Melanocyte of skin (primary cell): ENCODE measurements at places on chromosomes 12 and 14. TPM values are rescaled to one million over a fixed set of nuclear protein-coding genes. Genes with fewer than 3 reads are reported as not detected.

The PCED1B gene
- total RNA-seq: under 0.01 and 1.4 TPM in 2 replicates

The SERPINA3 gene
- total RNA-seq: 0.73 and 1.7 TPM in 2 replicates

The COCH gene
- 0.69 TPM in 1 of 2 replicates, not detected in the other for total RNA-seq

The KRT5 gene
- 0.69 TPM in 1 of 2 replicates, not detected in the other for total RNA-seq

The SERPINA5 gene
- total RNA-seq: 0.33 and 1.2 TPM in 2 replicates

The DIABLO gene
- 65.3 and 68.8 TPM in 2 replicates for total RNA-seq

The INSM2 gene
- not detected in 2 replicates for total RNA-seq

The ZDHHC22 gene
- total RNA-seq: not detected in 2 replicates

The LRRC9 gene
- not detected in 2 replicates for total RNA-seq

The ACRBP gene
- total RNA-seq: not detected in 2 replicates

The RPL10L gene
- not detected in 2 replicates for total RNA-seq
